ENCODE measurements at places on chromosomes 3 and 15. TPM values are rescaled to one million over a fixed set of nuclear protein-coding genes. Genes with fewer than 3 reads are reported as not detected.

DNA sequence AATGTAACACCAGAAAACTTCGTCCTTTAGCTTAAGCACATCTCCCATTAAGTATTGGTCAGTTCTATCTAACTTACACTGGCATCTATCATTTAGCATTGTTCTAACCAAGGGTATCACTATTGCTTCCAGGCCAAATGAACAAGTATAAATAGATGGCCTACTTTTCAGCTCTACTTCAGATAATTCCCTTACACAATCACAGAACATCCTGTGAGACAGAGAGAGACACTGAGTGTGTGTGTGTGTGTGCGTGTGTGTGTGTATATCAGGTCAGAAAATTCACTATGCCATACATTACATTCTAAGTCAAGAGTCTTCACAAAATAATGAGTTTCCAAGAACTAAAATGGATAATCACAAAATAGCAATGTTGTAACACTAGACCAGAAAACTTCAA, 39.1 kb downstream of the SCAPER start:
- no peaks in the 10 kb centered on the region for H3K36me3 ChIP-seq
- H3K4me1 ChIP-seq = no peaks in the 10 kb centered on the region
- no peak overlapping the region for H3K27ac ChIP-seq
- H3K27me3 ChIP-seq = no peaks in the 10 kb centered on the region
- no peak for DNase-seq

Gene PPARG
- total RNA-seq = not detected

GRCh38 chr3:23094890-23095462, 108.2 kb upstream of the UBE2E2 start:
- no peak for DNase-seq
- no peaks in the 10 kb centered on the region for H3K4me1 ChIP-seq
- no peaks in the 10 kb centered on the region for H3K36me3 ChIP-seq
- H3K4me3 ChIP-seq = no peak overlapping the region
- H3K27me3 ChIP-seq = no peaks in the 10 kb centered on the region

DNA sequence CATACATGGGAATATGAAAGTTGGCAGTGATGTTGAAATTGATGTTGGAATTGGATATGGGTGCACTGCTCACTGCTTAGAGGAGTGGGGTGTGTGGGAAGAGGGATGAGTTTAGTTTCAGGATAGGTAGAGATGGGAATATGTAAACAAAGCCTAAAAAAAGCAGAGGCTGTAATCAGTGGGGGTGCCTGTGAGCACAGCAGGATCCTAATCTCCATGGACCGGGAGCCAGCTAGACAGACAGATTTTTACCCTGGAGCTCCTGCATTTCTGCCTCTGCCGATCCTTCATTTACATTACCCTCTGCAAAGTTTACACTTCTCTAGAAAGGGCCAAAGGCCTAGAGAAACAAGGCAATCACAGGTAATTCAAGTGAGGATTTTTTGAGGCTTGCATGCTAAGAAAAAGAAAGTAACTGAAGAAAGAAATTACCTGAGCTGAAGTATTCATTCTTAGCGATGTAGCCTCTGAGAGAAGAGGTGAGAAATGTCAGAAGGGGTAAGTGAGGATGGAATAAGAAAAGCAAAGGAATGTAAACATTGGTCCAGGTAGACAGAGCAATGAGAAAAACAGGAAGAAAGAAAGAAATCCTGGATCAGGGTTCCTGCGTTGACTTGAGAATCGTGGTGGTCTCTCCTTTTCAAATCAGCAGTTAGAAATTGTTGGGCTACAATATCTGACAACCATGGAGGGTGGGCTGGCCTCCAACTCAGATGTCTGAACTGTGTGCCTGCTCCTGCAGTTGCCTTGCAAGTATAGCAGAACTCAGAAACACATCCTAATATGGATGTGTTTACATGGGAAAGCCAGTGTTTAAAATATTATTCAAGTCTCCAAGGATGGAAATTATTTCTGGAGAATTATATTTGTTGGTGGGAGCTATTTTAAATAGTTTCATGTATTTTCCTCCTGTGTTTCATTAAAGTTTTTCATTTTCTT, 79.8 kb downstream of the CRTC3 start:
- H3K4me3 ChIP-seq = no peak overlapping the region
- peaks cover 6% of the 10 kb centered on the region for H3K36me3 ChIP-seq
- no peaks in the 10 kb centered on the region for H3K4me1 ChIP-seq
- no peak for DNase-seq
- H3K27ac ChIP-seq = no peak overlapping the region

DNA sequence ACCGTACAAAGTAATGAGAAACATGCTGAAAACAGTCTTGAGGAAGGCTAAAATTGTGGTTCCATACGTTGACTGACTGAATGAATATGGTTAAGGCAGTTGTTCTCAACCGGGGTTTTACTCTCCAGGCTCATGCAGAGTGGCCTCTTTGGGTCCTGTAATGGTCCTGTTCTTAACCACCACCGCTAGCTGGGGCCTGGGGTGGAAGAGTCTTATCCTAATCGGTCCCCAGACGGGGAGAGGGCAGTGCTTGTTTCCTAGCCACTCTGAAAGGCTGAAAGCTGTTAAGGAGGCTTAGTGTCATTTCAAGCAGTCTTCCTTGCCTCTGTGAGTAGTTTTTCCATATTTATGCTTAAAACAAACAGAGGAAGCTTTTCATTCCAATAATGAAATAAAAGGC, 32.0 kb downstream of the SELENOT start:
- H3K4me1 ChIP-seq = peaks cover 25% of the 10 kb centered on the region
- H3K4me3 ChIP-seq = no peak overlapping the region
- DNase-seq = no peak
- H3K27me3 ChIP-seq = no peaks in the 10 kb centered on the region
- H3K27ac ChIP-seq = peak overlapping the region; percentile 73

Gene SCN11A
- total RNA-seq = 0.63 TPM

DNA sequence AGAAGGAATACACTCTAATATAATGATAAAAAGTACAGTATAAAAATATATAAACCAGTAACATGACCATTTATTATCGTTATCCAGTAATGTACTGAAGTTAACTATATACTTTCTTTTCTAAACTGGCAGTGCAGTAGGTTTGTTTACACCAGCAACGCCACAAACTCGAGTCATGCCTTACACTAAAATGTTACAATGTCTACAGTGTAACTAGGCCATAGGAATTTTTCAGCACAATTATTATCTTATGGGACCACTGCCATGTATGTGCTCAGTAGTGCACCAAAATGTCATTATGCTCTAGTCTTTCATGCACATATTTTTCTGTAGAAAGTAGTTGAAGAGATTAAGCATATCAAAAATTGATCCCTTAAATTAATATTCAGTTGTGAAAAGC, 609.8 kb upstream of the BCHE start:
- no peak for DNase-seq
- H3K4me1 ChIP-seq = no peaks in the 10 kb centered on the region
- no peak overlapping the region for H3K27ac ChIP-seq
- H3K4me3 ChIP-seq = no peak overlapping the region
- no peaks in the 10 kb centered on the region for H3K27me3 ChIP-seq
- H3K36me3 ChIP-seq = no peaks in the 10 kb centered on the region

Gene AMT
- total RNA-seq = 14.0 TPM

DNA sequence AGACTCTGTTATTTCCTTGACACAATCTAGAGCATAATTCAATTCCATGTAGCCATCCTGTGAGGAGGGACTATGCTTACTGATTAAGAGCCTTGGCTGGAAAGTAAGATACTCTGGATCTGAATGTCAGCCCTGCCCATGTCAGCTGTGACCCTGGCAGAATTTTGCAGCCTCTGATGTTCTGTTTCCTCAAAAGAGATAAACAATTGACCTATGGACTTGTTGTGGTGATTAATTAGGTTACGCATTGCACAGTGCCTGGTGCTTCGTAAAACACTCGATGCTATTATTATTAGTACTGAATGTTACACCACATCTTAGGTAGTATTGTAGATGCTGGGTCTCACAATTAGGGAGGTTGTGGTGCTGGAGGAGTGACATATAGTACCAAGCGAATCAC, 161.3 kb upstream of the MEIS2 start:
- H3K4me3 ChIP-seq = no peak overlapping the region
- no peaks in the 10 kb centered on the region for H3K36me3 ChIP-seq

DNA sequence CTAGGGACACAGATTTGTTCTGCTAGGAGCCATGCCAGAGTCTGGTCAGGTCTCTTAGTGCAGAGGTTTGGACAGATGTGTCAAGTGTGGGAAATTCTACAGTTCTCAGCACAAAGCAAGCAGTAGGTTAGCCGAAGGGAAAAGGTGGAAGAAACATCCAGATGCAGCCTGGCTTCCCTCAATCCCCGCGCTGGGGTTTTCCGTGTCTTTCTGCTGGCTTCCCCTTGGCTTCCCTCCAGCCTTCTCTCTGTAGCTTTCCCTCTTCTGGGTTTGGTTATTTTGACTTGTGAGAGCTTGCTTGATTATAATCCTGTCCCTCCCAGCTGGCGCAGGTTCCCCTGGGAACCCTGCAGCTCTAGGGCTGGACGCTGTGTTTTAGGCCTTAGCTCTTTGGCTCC, 4.1 kb downstream of the TF start:
- no peaks in the 10 kb centered on the region for H3K36me3 ChIP-seq
- no peak overlapping the region for H3K4me3 ChIP-seq
- peaks cover 3% of the 10 kb centered on the region for H3K4me1 ChIP-seq
- H3K27ac ChIP-seq = peak overlapping the region; percentile 63
- no peak for DNase-seq

DNA sequence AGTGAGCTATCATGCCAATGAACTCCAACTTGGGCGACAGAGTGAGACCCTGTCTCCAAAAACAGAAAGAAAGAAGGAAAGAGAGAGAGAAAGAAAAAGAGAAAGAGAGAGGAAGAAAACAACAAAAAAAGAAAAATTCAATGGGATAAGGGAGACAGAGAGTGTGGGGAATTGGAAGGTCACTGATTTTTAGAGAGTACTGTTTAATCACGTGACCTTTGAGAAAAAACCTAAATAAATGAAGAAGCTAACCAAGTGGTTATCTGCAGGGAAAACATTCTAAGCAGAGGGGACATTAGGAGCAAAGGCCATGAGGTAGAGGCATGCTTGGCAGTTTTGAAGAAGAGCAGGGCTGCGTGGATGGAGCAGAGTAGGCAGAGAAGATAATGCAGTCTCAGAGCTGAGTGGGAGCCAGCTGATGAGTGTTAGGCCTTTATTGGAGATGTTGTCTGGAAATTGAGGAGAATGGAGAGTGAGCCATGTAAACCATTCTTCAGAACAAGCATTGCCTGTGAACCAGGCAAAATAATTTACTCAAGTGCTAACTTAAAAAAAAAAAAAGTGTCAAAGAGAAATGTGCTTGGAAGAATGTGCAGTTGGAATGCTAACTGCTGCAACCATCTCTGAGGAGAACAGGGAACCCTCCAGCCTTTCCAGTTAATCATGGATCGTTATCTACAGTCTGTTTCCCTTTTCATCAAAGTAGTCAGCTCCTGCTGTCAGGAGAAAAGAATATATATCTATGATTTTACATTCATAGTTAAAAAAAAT, 377.3 kb upstream of the SEMA6D start:
- DNase-seq = no peak
- no peak overlapping the region for H3K27ac ChIP-seq
- H3K4me3 ChIP-seq = no peak overlapping the region
- H3K36me3 ChIP-seq = no peaks in the 10 kb centered on the region

Gene GOLGA8N
- total RNA-seq = 2.6 TPM

DNA sequence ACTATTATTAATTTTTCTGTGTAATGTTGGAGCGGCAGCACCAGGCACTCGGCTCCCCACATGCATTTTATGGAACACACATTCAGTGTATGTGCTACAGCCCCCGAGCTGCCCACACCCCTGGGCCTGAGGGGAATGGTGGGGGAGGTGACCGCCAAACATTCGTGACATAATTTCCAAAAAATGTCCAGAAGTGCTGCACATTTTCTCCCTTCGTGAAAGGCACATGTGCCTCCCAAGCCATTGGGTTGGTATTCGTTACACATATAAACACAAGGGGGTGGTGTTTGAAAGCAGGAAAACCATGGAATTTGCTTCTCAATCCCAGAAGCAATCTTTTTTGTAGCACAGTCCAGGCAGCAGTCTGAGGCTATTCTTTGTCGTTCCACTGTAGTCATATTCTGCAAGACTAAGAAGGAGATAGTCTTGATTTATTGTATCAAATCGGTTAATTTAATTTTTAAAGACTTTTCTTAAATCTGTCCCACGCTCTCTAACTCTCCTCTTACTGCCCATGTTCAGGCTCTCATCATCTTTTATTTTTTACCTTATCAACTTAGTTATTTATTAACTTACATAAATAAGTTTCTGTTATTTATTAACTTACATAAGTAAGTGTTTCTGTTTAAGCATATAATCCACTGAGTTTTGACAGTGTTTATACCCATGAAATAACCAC, 39.2 kb upstream of the POLR2M start:
- no peaks in the 10 kb centered on the region for H3K36me3 ChIP-seq
- H3K27ac ChIP-seq = no peak overlapping the region
- no peak overlapping the region for H3K4me3 ChIP-seq
- H3K4me1 ChIP-seq = peaks cover 4% of the 10 kb centered on the region

GRCh38 chr3:134430950-134431445, 54.8 kb downstream of the ANAPC13 start:
- H3K27me3 ChIP-seq = peaks cover 9% of the 10 kb centered on the region
- DNase-seq = no peak
- no peaks in the 10 kb centered on the region for H3K36me3 ChIP-seq
- H3K4me1 ChIP-seq = no peaks in the 10 kb centered on the region

DNA sequence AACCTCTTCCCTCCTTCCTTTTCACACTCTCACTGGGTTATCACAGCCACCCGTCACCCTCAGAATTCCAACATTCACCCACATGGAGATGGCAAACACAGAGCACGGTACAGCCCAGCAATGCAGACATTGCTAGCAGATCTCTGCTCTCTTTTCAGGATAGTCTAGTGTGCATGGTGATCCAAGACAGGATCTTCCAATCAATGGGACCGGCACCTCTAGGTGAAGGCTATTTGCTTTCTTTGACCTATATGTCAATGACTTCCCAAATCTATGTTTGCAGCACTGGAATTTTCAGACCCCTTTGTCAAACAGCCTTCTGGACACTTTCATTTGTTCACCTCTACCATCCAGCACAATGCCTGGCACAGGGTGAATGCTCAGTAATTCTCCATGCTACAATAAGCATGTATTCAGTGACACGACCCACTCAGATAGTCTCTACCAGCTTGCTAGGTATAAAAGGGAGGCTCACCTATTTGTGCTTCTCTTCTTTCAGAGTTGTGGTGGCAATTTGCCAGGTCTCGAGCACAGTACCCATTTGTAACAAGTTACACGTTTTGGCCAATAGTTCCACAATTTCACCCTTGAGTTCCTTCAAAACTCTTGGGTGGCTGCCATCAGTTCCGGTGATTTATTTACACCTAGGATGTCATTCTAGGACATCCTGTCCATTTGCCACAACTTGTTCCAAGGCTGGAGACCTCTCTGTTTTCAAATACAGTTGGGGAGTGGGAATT, 279.1 kb upstream of the ICE2 start:
- DNase-seq = no peak
- H3K4me1 ChIP-seq = peaks cover 10% of the 10 kb centered on the region
- no peaks in the 10 kb centered on the region for H3K36me3 ChIP-seq
- H3K27ac ChIP-seq = peak overlapping the region; percentile 0

- H3K27me3 ChIP-seq = no peaks in the 10 kb centered on the region
- peaks cover 4% of the 10 kb centered on the region for H3K4me1 ChIP-seq
- H3K27ac ChIP-seq = no peak overlapping the region
- H3K36me3 ChIP-seq = peaks cover 7% of the 10 kb centered on the region
Measured at GRCh38 chr3:11819146-11819689, 27.5 kb downstream of the TAMM41 start.
